ENCODE measurements at places on chromosomes 3 and 15.
A peak's percentile ranks its signal among the peaks of the same experiment; 100 is the strongest.

- DNase-seq: no peak
These were observed 247.6 kb upstream of the PROK2 start for GRCh38 chr3:72032441-72033135.

- no peak for DNase-seq
These were observed 92.1 kb upstream of the CHD2 start for GRCh38 chr15:92807971-92808571.

DNA sequence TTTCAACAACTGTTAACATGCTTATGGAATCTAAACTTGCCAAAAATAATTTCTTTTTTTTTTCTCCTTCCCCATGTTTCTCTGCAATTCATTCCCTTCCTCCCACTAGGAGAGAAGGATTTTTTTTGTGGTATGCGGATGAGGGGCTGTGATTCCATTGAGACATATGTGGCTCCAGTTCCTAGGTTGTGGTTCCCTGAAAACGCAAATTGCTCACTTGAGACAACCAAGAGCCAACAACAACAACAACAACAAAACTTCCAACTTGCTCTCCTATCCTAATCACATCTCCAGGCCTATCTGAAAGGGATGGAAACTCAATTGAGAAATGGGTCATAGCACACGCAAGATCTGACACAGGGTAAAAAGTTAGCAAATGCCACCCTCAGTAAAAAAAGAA is 406.5 kb upstream of the TGFBR2 start:
- DNase-seq: no peak

GRCh38 chr3:100737334-100737733 is 28.0 kb downstream of the TFG start:
- DNase-seq: no peak

- DNase-seq: no peak
These were observed 18.8 kb upstream of the SSUH2 start for GRCh38 chr3:8663177-8664061.

- DNase-seq: no peak
These were observed 238.7 kb upstream of the P2RY1 start for GRCh38 chr3:152595975-152596821.

DNA sequence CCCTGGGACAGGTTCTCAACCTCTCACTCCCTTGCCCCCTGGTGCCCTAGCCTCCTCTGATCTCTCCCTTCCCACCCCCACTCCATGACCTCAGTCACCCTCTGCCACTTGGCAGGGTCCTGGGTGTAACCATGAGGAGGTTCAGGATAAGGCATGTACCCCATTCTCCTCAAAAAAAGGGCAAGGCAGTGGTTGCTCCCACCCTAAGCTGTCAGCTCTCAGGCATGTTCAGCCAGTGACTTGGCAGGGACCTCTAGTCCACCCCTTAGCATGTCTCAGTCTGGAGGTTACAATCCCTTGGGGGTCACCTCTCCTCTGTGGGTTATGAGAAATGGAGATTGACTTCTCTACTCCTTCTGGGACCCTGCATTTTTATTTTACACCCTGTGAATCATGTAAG is 11.0 kb upstream of the BOC start:
- DNase-seq: no peak

GRCh38 chr3:133535971-133536881 is 37.3 kb upstream of the CDV3 start:
- no peak for DNase-seq

GRCh38 chr15:53833134-53833624 is 73.7 kb upstream of the WDR72 start:
- no peak for DNase-seq

DNA sequence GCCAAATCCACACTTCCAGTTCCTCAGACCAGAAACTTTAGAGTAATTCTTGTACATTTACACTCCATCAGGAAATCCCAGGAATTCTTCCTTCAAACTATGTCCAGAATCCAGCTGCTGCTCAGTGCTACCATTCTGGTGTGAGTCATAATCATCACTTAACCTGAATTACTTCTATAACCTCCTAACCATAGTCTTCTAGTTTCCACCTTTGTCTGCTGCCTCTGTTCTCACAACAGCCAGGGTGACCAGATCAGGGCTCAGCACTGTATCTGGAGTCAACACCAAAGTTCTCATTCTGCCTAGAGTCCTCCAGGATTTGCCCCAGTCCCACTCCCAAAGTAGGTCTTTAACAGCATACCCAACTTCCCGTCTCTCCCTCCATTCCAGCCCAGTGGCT is 3.4 kb downstream of the CLDND1 start:
- no peak for DNase-seq

- no peak for DNase-seq
These were observed 14.2 kb downstream of the TMEM43 start for GRCh38 chr3:14138878-14139655.

DNA sequence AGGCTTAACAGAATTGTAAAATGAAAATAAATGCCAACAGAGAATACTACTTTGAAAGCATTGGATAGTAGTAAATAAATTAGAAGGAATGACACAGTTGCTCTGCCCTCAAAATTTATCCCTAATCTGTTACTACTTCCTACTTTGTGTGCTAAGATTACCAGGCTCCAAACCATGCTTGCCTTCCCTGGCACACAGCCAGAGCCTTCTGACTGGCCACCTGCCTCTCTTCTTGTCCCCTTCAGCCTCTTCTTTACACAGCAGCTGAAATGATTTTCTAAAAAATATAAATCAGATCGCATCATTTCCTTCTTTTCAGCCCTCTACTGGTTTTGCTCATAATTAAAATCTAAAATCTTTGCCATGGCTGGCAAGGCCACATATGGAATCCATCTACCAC is 334.1 kb downstream of the FHIT start:
- DNase-seq: no peak

- DNase-seq: peak; percentile 7
These were observed at the start of gene DNAJA4 for GRCh38 chr15:78264304-78265136. TSS of gene DNAJA4 (plus strand) at chr15:78264562. CDS start at chr15:78264764, 202 bp downstream.

DNA sequence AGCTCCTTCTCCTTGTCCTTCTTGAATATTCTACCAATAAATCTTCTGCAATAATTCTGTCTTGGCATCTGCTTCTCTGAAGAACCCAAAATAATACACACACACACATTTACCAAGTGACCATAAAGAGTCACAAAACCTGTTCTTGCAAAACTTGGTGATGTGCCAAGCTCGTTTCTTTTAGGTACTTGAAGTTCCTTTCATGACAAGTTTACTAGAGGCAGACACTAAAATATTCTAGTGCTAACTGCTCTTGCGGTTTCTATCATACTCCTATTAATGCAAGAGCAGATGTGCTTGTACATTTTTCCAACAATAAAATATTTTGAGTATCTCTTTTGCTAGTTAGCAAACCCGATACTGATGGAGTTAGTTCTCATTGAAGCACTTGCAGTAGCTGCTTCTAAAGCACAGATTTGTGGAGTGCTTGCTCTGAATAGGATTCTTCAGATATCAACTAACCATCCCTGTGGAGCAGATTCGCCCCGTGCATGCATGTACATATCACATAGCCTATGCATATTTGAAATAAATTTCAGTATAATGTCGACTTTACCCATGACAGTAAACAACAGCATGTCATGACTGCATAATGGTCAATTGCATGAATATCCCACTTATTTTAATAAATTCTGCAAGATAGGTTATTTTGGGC is 23.2 kb downstream of the HHLA2 start:
- no peak for DNase-seq

- no peak for DNase-seq
These were observed 6.4 kb downstream of the IQCF1 start for GRCh38 chr3:51896607-51897305.

- DNase-seq: no peak
These were observed 47.2 kb downstream of the TTC23 start for GRCh38 chr15:99202176-99202552.

DNA sequence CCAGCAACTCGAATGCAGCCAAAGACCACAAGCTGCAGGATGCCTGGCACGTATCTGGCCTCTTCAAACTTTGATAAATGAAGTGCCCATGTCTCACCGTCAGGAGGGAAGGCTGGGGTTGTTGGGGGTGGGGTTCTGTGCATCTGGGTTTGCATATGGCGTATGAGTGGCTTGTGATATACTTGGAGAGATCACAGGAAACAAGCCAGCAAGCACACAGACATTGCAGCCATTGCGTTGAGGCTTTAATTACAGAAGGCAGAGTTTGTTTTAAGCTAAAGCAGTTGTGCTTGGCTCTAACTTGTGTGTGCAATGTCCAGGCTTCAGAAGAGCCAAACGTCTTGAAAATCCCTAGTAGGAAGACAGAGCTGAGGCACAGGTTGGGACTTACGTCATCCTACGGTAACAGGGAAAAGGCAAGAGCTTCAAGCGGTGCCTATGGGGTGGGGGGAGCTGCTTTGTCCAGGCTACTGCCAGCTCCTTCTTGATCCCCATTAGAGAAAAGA is 109.2 kb downstream of the ASB7 start:
- no peak for DNase-seq

- no peak for DNase-seq
These were observed 12.6 kb downstream of the ACOX2 start for GRCh38 chr3:58524326-58524888.

DNA sequence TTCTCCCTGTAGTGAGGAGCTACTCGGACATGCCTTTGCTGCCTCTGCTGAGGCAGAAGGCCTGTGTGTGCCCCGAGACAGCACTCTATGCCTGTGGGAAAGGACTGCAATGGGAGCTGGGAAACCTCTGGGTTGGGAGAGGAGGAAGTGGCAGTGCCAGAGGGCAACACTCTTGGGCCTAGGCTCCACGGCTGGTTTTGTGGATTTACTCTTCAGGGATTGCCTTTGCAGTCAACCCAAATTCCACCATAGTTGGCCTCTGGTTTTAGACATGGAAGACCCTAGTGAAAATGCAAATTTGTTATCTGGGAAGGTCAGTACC is 46.8 kb downstream of the ITGA11 start:
- DNase-seq: no peak

DNA sequence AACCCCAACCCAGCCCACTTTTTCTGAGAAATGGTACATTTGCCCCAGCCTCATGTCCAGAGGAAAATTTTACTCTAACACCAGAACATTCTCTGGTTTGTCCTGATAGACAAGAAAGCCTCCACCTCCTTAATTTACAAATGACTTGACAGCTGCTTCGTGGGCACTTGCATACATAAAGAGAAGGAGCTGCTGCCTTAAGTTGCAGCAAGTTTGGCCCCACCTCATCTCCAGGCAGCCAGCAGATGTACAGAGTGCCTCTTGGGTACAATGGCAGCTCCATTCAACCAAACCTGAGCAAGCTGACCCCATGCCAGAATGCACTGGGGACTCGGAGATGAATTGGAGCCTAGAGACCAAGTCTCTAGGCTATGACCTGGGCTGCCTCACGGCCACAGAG is 6.2 kb upstream of the H1-8 start:
- DNase-seq: no peak

DNA sequence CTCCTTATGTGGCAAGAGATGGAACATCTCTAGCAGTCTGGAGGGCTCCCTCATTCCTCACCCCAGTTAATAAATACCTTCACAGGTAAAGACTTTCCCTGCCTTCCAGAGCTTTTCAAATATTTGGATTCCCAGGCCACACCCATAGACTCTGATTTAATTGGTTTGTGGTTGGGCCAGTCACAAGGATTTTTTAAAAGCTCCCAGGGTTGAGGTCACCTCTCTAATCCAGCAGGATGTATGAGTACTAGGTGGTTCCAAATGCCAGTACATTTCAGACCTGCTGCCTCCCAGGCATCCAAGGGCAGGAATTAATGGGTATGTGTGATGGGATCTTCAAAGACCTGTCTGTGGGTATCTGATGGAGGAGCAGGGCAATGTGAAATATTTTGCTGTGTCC is 312.8 kb downstream of the CLSTN2 start:
- DNase-seq: no peak

DNA sequence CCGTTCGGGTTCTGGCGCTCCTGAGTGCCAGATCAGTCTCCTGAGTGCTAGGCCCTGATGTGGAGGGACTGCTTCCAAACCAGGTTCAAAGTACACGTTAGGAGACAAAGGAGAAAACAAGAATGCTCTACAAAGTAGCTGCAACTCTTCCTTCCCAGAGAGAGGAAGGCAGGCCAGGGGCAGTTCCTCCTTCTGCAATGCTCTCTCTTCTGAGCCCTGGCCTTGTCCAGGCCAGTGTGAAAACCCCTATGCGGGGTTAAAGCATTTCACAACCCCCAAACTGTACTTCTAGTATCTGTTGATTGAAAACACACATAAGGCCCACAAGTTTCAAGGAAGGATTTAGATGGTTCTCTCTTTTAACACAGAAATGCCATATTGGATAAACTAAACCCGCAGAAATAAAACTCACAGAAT is 9.7 kb upstream of the CALML4 start:
- DNase-seq: no peak

- no peak for DNase-seq
These were observed 130.4 kb upstream of the FOXB1 start for GRCh38 chr15:59873644-59874272.
